Hippocampal formation (tissue), 2 donors: ENCODE measurements at places on chromosomes 6 and 20.

DNA sequence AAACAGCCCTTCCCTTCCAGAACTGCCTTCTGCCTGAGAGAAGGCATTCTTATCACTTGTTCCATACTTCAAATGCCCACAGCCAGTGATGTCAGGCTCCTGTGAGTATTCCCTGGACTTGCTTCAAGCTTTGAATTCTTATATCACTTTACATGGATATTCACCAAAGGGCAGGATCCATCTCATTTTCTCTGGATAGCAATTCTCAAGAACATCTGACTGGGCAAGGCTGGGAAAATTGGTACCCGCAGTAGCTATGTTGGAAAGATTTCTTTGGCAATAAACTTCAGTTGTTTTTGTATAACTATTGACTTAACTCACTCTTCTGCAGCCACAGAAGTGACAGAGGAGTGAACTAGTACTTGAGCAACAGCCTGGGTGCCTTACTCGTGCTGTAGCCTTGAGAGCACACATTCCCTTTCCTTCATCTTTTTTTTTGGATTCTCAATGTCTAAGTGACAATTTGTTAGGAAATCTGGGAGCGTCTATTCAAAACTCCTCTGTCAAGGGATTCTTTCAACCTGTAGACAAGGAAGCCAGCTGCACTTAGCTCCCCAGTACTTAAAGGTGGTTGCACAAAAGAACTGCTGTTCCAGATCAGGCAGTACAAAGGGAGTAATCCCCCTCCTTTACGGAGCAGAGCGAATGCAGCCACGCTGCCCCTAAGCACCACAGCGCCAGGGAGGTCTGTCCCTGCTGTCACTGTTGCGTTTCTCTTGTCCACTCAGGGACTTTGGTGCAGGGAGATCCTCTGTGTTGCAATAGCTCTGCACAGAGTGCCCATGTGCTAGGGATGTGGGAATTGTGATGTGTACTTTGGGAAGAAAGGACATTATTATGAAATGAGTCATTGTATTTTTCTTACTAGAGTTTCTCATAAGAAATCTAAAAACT is 69.6 kb downstream of the JAG1 start:
- no peak for DNase-seq

DNA sequence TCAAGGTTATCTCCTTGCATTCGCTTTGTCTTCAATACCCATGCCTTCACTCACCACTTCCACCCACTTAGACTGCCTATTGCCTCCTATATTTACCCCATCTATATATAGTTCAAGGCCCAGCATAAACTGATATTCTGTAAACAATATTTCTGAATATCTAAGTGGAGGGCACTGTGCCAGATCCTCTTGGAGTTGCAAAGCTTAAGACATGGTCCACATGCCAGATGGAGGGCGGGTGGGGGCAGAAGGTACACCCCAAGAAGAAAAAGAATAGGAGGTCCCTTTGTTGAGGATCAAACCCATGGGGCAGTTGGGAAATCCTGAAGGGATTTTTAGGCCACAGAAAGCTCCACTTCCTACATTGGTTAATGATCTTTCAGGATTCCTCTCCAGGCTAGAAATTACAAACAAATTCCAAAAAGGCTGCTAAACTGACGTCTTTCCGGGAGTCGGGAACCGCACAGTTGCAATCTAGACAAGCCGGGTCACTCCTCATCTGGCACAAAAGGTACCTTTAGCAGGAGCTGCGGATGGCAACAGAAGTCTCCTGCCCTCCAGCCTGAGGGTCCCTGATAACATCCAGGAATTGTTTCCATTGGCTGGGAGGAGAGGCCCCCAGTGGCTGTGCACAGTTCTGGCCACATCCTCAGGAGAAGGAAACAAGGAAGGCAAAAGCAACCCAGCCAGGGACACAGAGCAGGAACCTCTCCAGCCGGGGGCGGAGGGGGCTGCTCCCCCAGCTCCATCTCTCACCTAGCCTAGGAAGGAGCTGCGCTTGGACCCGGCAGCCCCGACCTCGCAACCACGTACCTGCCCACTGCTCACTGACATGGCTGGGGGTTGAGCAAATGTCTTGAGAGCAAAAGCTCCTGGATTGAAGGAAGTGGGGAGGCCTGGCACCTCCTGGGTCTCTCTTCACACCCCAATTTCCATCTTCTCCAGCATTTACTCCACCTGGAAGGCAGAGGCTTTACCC is 5.9 kb upstream of the LPIN3 start:
- no peak for DNase-seq

DNA sequence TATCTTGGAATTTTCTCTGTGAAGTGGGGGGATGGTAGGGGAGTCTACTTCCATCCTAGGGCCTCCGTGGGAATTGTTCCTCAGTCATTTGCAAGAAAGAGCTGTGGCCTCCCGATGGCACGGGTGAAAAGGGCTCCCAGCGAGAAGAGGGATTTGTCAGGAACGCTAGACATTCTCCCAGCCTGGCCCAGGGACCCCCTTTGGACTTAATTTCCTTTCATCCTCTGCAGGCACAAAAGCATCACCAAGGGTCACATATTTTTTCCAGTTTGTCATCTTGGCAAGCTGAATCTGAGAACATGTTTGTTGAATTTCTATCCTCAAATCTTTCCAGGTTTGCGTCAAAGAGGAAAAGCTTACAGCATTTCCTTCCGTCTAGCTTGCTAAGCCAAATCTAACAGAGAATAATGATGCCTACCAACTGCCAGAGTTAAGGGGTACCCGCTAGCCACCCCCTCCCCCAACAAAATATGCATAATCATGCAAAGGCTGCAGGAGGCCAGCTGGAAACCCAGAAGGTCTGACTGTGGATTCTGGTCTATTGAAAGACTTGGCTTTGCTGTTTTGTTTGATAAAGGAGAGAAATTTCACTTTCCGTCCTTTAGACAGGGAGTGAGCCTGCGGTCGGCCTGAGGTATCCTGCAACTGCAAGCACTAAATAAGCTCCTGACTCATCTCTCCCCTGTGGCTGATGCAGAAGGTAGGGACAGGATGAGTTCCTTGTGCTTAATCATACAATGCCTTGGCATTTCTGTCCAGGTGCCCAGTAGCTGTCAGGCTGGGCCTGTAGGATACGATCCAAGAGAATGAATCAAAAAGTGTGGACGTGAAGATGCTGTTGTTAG is 23.1 kb downstream of the PSMG4 start:
- DNase-seq, result no peak

- DNase-seq, result no peak
Measured at GRCh38 chr6:1739680-1740079, 130.0 kb downstream of the FOXC1 start.

DNA sequence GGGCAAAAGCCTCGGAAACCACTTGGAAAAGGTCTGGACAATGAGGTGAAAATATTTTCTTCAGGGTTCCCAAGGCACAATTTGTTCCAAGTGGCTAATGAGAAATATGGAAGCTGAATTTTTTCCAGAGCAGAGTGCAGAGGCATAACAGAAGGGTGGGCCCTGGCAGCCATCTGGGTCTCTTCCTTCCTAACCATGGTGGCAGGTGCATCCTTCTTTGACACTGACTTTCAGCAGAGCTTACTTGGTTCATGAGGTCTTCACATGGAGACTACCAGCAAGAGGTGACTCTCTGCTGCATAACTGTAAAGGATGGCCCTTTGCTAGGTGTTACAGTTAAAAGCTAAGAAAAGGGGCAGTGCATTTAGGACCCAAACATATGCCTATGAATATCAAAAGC is 522.9 kb downstream of the KIF16B start:
- DNase-seq, result no peak

DNA sequence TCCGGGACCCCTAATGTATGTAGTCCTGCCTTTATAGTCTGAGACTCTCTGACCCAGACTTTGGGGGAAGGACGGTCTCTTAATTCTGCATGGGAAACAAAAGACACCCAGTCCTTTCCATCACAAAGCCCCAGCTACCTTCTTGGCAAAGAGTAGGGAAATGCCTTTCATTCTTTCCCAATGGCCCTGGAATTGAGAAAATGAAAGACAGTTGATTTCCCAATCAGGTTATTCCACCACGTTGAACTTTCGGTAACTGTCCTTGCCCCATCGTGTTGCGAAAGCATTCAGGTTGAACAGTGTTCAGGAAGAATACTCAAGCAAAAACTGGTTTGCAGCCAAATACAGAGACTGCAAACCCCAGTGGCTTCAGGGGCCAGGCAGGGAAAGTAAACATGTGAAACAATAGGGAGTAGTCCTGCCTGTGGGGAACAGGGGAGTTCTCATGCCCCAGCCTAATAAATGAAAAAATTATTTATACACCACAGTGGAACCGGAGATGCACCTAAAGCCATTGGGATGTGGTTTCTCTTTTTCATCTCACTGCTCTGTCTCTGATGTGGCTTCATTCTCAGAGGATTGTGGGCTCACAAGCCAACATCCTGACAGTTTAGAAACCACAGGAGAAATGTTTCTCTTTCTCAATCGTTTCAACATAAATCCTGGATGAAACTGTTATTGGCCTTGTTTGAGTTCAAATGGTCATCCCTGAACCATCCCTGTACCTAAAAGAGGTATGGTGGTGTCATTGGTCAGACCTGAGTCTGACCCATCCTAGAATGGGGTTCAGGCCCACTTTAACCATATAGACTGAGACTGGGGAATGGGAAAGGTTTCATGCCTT is 44.2 kb upstream of the SLC9A8 start:
- DNase-seq, result no peak

- DNase-seq, result no peak
Measured at GRCh38 chr6:156881687-156882629, 104.8 kb downstream of the ARID1B start.

DNA sequence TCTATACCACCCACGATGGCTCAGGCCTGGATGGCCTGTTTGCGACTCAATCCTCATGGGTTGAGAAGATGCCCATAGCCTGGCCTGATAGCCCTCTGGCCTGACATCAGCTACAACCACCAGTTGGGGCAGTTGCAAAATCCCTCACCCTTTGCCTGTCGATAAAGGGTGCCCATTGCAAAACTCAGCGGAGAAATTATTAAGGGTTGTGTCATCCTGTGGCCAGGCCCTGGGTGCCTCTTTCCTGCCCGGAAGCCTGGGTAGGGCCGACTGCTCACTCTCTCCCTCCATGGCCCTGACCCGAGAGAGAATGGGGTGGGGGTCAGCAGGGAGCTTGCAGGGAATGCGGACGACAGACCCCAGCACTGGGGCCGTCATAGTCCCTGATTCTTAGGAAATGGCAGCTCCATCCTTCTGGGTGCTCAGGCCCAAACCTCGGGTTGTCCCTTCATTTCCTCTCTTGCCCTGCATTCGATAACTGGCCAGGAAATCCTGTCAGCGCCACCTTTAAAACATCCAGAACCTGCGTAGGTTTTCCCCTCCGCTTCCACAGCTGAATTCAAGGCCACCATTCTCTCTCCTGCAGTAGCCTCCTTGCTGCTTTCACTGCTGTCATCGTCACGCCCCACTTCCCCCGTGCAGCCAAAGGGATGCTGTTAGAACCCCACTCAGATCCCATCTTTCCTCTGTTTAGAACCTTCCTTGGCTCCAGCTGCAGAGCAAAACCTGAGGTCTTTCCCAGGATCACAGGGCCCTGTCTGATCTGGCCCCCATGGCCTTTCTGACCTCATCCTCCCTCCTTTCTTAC is 31.1 kb downstream of the CEBPB start:
- no peak for DNase-seq

GRCh38 chr20:23909390-23909789 is 29.8 kb upstream of the CST5 start:
- DNase-seq, result no peak

DNA sequence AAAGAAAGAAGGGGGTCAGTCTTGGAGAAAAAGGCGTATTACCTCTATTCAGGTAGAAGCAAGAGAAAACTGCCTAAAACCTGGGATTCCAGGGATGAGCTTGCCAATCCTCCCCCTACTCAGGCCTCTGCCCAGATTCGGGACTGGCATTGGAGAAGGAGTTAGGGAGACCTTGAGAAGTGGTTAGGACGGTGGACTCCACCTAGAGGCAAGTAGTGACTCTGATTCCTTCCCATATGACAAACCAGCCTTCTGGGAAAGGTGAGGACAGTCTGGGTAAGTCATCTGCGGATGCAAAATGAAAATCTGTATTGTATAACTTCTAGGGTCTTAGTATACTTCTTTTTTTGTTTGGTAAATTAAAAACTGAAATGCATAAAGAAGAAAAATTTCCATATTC is 43.8 kb downstream of the SLX4IP start:
- DNase-seq, result no peak

GRCh38 chr6:166958926-166959861 is 2.8 kb upstream of the RNASET2 start:
- no peak for DNase-seq

DNA sequence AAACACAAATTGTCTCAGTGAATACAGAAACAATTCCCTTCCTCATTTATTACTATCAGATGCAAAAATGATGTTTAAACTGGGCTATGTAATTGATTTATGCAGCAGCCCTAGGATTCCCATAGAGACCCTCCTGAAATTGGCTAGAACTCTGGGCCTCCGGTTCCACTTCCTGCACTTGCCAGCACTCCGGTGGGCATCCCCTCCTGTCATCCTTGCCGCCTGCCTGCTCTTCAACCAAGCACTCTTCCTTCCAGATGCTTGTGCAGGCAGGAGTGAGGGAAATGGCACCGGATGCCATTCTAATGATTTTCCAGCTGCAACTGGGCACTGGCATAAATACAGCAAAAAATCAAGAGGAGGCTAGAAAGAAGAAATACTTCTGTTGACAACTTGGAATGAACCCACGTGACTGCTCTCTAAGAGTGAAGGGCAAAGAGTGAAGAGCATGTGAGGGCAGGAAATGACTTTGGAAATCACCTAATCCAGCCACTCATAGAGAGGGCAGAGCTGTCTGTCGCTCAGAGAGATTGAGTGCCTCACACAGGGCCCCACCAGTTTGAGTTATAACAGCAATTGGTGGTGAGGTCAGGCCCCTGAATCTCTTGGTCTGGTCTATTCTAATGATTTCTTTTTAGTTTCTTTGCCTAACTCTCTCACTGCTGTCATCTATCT is 3.7 kb upstream of the NEDD9 start:
- DNase-seq, result no peak

DNA sequence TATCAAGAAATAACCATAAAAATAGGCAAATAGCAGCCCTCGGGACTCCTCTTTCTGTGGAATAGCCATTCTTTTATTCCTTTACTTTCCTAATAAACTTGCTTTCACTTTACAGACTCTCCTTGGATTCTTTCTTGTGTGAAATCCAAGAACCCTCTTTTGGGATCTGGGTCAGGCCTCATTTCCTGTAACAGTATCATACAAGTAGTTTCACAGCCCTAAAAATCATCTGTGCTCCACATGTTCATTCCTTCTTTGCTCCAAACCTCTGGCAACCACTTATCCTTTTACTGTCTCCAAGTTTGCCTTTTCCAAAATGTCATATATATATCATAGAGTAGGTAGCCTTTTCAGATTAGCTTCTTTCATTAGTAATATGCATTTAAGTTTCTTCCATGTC is 13.5 kb upstream of the NT5E start:
- DNase-seq, result no peak

GRCh38 chr6:21538186-21538798 is 55.3 kb upstream of the SOX4 start:
- no peak for DNase-seq

- DNase-seq, result no peak
Measured at GRCh38 chr20:34022151-34022838, 28.6 kb downstream of the RALY start.

GRCh38 chr6:151389618-151390275 is 1.6 kb downstream of the ZBTB2 start:
- peak; percentile 66 for DNase-seq

- no peak for DNase-seq
Measured at GRCh38 chr6:53432318-53433161, 83.8 kb upstream of the ELOVL5 start.
